ENCODE measurements at places on chromosomes 4 and X. TPM values are rescaled to one million over a fixed set of nuclear protein-coding genes. Genes with fewer than 3 reads are reported as not detected.

EXOC1 gene
- 37.4 TPM for total RNA-seq

SAGE1 gene
- total RNA-seq, result not detected

NSDHL gene
- total RNA-seq, result 32.3 TPM

DNA sequence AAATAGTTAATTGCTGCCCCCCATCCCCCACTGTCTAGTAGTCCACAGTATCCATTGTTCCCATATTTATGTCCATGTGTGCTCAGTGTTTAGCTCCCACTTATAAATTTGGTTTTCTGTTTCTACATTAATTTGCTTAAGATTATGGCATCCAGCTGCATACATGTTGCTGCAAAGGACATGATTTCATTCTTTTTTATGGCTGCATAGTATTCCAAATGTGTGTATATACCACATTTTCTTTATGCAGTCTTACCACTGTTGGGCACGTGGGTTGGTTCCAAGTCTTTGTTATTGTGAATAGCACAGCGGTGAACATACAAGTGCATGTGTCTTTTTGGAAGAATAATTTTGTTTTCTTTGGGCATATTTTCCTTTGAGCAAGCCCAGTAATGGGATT, 113.0 kb upstream of the LNX1 start:
- H3K27me3 ChIP-seq, result no peaks in the 10 kb centered on the region
- no peak for DNase-seq
- H3K4me1 ChIP-seq, result peaks cover 34% of the 10 kb centered on the region
- no peak overlapping the region for H3K27ac ChIP-seq

DNA sequence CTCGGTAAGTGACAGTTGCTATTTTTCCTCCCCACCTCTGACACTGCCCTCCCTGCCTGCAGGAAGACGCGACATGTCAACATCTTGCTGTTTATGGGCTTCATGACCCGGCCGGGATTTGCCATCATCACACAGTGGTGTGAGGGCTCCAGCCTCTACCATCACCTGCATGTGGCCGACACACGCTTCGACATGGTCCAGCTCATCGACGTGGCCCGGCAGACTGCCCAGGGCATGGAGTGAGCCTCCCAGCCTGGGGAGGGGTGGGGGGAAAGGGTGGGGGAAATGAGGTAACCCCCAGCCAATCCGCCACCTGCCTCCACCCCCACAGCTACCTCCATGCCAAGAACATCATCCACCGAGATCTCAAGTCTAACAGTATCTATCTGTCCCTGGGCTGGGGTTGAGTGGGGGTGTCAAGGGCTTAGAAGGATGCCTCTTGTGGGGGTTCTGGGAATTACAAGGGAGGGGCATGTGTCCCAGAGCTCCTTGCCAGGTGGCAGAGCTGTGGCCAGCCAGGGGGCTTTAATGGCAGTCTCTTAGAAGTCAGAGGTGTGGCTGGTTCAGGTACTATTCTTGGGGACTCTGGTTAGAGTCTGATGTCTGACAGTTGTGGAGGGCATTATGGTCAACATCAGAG, 7.8 kb downstream of the ARAF start:
- no peak overlapping the region for H3K27ac ChIP-seq
- peak; percentile 40 for DNase-seq
- H3K4me3 ChIP-seq, result no peak overlapping the region
- peaks cover 21% of the 10 kb centered on the region for H3K4me1 ChIP-seq
- no peaks in the 10 kb centered on the region for H3K27me3 ChIP-seq

DNA sequence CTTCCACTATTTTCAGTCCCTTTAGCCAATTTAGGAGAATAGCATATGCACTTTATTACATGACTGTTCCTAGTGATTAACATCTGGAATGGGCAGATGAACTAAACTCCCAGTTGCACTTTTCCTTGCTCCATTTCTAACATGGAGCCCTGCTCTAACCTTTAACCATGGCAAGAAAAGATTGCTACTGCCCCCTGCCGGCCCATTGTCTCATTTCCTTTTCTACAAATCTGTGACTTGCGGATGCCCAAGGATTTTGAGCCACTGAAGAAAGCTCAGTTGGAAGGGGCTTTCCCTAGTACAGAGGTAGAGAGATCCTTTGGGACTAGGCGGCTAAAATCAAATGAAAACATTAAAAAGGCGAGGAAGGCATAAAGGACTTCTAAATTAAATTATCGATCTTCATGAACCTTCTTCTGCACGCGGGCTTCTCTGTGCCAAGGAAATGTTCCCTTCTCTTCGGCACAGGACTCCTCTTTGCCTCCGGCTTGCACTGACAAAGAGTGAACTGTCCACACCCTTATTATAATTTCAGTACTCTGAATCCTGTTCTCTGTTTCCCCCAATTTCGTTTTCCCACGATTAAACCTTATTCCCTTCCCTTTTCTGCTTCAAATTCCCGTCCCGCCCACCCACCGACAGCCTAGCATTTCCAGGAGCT, 577 bp upstream of the GLRA2 start:
- H3K4me1 ChIP-seq, result peaks cover 6% of the 10 kb centered on the region
- H3K36me3 ChIP-seq, result no peaks in the 10 kb centered on the region
- no peak overlapping the region for H3K4me3 ChIP-seq
- peak; percentile 71 for DNase-seq

Data from PC-3 (cell line).